ENCODE measurements at places on chromosomes 3 and 15.

GRCh38 chr15:92901995-92902394 is 1.9 kb downstream of the CHD2 start:
- DNase-seq = no peak

DNA sequence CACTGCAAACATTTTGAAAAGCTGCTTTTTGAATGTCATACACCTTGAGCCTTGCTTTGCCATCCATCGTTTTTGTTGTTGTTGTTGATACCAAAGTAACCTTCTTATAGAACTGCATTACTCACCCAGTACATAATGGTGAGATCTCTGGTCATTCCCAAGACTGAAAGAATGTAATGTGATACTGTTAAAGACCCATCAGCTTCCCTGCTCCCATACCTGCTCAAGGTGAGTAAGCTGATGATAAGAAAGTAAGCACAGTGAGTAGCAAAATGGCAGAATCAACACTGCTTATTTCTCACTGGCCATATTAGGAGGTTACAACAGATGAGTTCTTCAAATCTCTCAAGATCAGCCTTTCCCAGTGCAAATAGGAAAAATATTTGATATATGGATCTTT is 89.8 kb downstream of the CADPS start:
- DNase-seq = no peak

DNA sequence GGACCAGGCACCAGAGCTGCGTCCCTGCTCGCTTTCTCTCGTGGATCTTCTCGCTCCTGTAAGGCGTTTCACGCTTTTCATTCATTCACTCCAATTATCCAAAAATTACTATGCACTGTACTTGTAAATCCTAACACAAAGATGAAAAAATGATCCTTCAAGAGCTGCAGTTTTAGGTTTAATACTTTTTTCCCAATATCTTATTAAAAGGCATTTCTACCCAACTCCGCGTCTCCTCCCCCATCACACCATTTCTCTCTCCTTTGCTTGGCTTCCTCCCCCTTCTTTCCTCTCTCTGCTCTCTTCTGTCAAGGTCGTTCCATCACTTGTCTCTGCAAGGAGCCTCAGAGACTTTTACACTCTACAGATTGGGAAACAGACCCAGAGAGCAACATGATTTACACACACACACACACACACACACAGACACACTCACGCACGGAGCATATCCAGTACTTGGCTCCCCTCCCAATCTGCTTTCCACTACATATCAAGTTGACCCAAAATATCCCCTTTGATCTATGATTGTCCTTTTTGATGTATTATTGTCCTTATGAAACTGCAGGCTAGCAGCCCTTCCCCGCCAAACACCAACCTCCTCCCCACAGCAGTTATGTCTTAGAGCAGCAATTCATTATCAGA is 479 bp upstream of the CLDN1 start:
- DNase-seq = no peak

DNA sequence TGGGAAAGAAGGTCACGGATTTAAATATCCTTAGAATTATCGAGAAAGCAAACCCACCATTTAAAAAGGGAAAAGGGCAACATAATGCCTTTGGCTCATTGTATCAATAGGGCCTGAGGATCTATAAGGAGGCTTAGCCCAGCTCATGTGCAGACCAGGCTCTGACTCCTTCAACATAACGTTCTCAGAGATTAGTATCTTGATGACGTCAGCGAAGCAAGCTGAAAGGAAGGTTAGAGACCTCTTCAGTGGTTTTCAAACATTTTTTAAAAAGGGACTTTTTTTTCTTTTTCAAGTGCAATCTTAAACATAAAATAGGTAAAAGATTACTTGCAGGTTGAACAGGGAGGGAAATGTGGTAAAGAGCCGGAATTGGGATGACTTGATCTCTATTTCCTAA is 463.9 kb upstream of the ADAMTS9 start:
- DNase-seq = no peak

DNA sequence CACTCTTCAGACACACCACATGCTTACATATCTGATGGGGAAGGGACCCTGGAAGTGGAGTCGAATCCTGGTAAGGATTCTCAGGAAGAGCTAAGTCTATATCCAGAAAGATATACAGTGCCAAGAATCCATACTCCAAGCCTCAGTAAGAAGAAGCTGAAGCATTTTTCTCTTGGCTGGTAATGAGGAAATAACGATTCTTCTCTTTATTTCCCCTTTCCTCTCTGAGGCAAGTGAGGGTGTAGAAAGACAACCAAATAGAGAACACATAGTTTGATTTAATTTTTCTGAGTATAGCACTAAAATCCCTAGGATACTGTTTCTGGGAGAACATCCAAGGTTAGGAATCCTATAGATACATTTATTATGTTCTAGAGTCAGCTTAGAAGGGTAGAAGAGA is 857.3 kb downstream of the TUSC7 start:
- no peak for DNase-seq

DNA sequence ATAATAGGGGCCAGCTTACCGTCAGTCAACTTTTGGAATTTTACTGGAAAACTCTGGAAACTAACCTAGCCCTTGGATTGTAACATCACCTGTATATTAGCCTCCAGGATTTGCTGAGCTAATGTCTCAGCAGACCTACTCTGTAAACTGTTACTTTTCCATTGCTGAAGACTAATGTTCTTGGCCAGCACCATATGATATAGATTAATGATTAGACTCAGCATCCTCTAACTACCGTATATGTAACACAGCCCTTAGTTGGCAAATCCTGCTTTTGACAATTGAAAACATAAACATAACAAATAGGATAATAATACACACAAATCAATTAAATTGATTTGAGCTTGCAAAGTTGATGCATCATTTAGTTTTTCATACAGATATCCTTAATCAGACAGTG is 26.6 kb upstream of the GBE1 start:
- no peak for DNase-seq

GRCh38 chr3:16448639-16449070 is 64.8 kb downstream of the RFTN1 start:
- no peak for DNase-seq

- no peak for DNase-seq
These were observed 110.2 kb downstream of the ADCY5 start for GRCh38 chr3:123338620-123339061.

DNA sequence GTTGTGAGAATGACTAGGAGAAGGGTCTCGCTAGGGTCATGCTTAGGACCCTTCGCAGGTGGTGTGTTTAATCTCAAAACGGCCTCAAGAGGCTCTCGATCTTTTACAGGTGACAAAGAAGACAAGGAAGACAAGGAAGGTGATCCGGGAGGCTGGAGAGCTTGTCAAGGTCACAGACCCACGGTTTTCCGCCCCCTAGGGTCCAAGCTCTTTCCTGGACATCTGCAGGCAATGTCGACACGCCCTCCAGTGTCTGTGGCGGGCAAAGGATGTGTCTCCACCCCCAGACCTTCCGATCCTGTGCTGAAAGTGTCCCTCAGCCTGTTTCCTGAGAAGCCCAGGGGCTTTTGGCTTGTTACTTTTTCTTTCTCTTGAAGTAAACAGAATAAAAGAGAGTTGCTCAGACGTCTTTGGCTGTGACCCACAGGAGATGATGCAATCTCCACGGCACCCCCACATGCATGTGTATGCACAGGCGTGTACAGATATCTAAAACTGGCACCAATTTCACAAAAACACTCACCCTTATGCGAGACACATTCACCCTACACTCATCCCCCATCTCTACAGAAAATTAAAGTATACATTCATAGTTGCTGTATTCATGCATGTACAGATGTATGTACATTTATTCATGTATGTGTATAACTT is 108.8 kb downstream of the KLF13 start:
- DNase-seq = peak; percentile 56

GRCh38 chr3:71444028-71444860 is 139.3 kb downstream of the FOXP1 start:
- DNase-seq = no peak
